Substantia nigra (tissue), 51 donors: ENCODE measurements at places on chromosomes 7 and 10.

DNA sequence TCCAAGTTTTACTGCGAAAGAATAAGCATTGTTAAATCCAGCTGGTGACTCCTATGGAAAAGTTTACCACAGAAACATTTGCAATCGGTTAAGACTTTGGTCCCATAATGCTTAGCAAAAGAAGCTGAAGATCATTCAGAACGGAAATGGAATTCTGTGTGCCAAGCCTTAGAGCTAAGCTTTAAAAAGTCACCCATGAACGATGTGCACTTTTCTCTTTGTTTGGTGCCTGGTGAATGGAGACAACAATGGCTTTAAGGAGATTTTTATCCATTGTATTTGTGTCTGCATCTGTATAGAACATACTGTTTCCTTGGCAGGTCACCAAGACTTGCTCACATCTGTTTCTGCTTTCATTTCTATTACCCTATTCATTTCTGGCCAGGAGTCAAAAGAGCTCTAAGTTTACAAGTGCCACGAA, 26.3 kb upstream of the COL1A2 start:
- DNase-seq = no peak

DNA sequence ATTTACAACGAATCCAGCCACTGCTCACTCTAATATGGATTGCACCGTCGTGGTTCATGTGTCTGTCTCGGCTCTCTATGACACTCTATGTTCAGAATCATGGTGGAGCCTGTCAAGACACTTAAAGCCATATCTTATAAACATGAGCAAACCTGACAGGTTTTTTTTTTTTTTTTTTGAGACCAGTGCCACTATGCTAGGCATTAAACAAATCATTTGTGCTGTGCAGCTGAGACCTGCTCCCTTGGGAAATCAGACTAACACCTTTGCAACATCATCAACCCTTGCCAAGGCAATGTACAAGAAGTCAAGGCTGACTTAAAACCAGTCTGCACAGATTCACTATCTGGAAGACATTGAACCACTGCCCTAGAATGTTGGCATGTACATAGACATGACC, 181.2 kb upstream of the ANK3 start:
- DNase-seq = no peak

- no peak for DNase-seq
Measured at GRCh38 chr7:139673230-139673629, 104.6 kb downstream of the HIPK2 start.

DNA sequence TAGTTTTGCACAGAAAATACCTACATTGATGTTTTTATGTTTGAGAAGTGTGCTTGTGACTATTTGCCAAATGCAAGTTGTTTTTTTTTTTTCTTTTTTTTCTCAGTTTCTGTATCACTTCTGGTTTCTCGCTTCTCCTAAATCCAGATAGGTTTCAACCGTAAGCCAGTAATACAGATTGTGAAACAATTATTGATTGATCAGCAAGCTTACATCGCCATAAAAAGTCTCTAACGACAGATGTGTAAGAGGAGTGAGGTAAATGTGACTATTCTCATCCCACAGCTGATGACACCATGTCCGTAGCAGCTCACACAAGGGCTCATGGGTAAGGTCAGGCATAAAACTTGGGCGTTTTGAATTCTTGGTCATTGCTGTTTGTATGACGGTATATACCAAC, 202.8 kb upstream of the AKR1E2 start:
- DNase-seq = no peak

DNA sequence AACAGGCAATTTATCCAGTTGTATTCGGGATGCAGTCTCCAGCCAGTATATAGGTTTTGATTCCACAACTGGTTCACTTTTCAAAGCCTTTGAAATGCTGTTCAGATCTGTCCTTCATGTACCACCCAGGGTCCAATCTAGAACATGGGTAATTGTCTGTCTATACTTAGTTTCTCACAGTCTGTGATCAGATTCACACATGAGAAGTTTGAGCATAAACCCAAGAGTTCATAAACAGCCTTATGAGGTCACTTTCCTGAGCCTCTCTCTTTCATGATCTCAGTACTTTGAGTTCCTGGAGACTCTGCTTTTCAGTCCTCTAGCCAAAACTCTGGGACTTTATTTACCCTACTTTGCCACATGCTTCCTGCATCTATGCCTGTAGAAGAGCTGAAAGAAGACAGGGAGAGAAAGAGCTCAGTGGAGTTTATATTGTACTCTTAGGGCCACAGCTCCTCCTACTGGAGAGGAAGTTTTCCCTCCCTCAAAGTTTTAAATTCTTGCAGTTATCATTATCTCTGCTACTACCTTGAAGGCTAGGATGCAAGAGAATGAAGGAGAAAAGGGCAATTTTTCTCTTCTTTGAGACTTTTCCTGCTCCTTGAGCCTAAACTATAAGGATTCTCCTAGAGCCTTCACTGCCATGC, 172.0 kb downstream of the ZEB1 start:
- no peak for DNase-seq

DNA sequence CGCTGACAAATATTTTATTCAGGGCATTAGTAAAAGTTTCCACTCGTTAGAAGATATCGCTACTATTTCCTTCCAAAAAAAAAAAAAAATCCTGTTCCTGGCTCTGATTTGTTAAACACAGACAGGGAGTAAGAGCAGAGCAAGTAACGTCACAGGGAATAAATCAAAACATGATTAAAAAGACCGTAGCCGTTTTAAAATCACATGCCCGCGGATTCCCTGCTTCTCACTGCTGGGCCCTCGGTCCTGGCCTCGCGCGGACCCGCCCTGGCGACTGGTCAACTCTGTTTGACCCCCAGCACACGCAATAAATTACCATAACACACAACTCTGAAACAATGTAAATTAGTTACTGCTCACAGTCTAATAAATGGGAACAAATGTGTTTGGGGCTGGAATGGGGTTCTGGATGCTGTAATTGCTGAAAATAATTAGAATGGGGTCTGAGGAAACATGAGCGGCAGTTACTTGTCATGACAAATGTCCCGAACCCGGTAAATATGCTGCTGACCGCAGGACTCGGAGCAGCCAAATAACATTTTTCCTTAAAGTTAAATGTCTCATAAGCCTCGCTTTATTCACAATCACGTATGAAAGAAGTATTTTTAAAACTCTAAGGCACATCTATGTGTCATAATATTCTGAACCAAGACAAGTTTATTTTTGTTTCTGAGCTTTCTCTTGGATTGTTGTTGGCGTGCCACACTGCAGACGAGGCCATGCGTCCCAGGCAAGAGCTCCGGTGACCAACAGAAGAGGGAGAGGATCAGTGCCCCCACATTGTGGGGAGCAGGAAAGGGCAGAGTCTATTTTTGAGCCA, 17.9 kb downstream of the EBF3 start:
- DNase-seq = no peak

DNA sequence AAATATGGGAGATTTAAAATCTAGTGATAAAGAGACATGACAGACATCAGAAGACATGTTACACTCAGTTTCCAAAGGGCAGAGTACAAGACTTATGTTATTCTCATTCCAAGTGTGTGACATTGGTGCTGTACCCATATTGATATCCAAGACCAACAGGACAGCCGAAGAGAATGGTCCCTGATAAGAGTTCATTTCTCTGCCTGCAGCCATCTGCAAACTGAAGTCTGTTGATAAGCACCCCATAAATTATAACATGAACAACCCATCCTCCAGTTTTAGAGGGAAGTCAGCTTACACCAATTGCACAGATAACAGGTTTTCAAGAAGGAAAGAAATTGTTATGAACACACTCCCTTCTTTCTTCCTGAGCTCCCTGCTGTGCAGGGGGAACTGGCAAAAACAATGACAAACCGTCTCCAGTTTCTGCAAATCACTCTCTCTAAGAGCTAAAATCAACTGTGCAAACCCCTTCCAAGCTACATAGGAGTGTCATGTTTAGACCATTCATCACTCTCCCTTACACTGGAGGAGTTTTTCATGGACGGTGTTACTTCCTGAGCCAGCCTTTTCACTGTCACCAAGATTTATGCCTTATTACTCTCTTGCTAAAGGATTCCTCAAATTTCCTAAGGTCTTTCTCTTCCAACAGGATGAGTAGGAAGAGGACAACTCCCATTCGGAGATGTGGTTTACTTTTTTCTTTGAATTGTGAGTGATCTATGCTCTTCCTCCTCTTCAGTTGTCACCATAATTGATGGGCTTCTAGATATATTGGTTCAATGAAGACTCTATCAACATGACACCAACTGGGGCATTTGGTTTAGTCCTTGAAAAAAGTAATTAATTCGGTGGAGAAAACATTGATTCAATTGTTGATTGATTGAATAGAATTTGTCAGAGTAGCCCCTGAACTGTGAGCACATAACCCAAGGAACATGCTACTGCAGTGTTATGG, 80.3 kb upstream of the FAM171A1 start:
- no peak for DNase-seq

GRCh38 chr7:38934536-38934935, 25.5 kb upstream of the VPS41 start:
- DNase-seq = no peak

DNA sequence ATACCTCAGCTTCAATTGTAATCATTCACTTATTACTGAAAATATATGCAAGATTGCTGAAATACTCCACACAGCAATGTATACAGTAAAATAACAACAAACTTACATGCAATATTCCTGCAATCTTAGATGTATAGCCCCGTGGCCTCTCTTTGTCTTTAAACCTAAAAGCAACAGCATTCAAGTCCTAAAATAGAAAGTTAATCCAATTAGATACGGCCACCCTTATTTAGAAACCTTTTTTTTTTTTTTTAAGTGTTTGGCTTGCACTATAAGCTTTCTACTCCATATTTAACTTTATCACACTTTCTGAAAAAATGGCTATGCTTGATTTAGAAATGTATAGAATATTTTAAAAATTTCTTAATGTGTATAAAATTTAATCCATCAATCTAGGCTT, 67.6 kb downstream of the IDE start:
- DNase-seq = no peak

DNA sequence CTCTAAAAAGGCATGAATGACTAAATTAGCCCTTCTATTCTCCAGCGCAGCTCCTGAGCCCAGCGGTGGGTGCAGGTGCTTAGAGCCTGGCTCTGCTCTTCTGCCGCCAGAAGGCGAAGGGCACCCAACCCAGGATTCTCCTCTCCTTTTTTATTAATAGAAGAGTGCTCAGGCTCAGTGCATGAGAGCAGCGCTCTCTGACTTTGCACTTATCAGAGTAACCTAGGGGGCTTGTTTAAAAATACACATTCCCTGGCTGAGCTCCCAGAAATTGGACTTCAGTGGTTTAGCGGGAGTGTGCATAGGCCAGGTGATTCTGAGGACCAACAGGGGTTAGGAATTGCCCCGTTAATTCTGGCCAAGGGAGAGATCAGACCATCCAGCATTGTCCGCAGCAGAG, 1.7 kb upstream of the PFKP start:
- no peak for DNase-seq

DNA sequence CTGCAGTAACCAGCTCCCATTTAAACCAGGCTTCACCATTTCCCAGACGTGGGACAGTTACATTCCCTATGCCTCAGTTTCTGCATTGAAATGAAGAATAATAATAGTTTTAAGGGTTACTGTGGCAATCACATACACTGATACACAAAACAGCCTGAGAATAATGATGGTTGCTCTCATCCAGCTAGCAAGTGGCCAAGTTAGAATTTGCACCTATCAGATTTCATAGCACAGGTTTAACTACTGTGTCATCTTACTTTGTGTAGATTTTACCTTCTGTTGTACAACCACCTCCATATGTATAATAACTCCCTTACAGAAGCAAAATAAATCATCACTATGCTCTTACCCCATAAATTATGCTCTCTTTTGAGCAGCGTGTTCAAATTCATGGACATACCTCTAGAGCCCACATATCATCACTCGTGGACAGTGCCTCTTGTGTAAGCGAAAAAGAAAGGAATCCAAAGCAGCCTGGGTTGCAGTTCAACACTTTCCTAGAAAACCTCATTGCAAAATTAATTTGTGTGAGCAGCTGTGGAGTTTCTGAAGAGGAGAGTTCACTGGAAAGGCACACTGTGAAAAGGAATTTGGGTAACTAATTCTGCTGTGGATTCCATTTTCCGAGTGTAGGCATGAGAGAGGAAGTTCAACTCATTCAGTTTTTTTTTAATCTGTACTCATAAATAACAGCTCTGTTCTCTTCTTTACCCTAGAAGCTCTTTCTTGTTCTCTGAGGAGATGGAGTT, 492.5 kb downstream of the ARL4A start:
- DNase-seq = no peak

- no peak for DNase-seq
Measured at GRCh38 chr10:22724773-22725172, 10.4 kb upstream of the PIP4K2A start.

- no peak for DNase-seq
Measured at GRCh38 chr10:131810036-131810804, 90.6 kb upstream of the PPP2R2D start.

DNA sequence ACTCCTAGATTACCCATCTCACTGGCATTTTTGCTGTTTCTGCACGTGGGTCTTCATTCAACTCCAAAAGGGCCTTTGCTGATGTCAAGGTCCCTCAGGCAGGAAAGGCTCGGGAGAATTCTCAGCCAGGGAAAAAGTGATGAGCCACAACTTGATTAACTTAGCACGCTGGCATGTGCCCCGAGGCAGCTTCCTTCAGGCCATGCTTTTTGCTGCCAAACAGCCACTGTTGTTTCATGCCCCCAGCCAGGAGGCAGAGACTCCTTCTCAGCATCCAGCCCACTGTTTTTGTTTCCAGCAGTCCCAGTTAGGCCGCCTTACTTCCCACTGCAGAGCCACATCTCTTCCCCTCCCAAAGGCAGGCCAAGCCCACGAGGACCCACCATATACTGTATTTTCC, 266.5 kb upstream of the YAE1 start:
- DNase-seq = no peak

DNA sequence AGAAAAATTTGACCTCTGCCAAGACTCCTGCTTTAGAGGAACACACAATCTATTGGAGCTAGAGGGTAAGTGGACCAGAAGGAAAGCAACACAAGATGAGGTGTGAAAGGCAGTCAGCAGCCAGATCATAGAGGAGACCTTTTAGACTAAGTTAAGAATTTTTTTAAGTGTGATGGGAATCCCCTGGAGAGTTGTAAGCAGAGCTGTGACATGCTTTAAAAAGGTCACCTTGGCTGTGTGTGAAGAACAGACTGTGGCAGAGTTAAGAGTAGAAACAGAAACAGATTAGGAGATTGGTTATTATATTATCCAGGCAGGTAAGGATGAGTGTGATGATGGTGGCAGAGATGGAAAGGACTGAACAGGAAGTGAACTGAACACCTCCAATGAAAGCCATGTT, 23.5 kb downstream of the CPEB3 start:
- no peak for DNase-seq

DNA sequence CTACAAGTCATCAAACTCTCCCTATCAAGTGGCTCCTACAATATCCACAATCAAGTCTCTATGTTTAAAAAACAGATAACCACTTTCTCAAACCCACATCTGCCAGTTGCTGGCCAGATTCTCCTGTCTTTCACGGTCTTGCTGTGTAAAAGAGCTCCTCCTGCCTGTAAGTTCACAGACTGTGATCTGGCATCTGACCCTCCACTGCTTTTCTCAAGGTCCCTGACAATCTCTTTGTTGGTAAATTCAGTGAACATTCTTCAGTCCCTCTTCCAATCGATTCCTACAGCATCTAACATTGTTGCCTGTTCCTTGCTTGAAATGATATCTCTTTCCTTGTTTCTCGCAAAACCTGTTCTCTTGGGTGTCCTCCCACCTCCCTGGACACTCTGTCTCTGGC, 18.5 kb upstream of the LMOD2 start:
- no peak for DNase-seq

GRCh38 chr7:15821484-15822427, 135.3 kb upstream of the MEOX2 start:
- no peak for DNase-seq

- DNase-seq = no peak
Measured at GRCh38 chr7:38655833-38656774, 24.9 kb upstream of the AMPH start.
